ENCODE measurements at places on chromosomes 12 and 14. TPM values are rescaled to one million over a fixed set of nuclear protein-coding genes. Genes with fewer than 3 reads are reported as not detected.

GRCh38 chr14:65972891-65973290 is 513.3 kb upstream of the CCDC196 start:
- no peak overlapping the region for H3K27ac ChIP-seq
- H3K4me3 ChIP-seq: no peak overlapping the region
- no peaks in the 10 kb centered on the region for H3K4me1 ChIP-seq

- no peaks in the 10 kb centered on the region for H3K36me3 ChIP-seq
- no peaks in the 10 kb centered on the region for H3K4me1 ChIP-seq
- H3K27ac ChIP-seq: no peak overlapping the region
- no peak overlapping the region for H3K4me3 ChIP-seq
- H3K27me3 ChIP-seq: no peaks in the 10 kb centered on the region
- no peak for DNase-seq
Measured at GRCh38 chr12:76901628-76902380, 23.0 kb upstream of the CSRP2 start.

- no peaks in the 10 kb centered on the region for H3K36me3 ChIP-seq
- H3K27ac ChIP-seq: no peak overlapping the region
- H3K4me1 ChIP-seq: no peaks in the 10 kb centered on the region
- H3K27me3 ChIP-seq: peaks cover 2% of the 10 kb centered on the region
- H3K4me3 ChIP-seq: no peak overlapping the region
Measured at GRCh38 chr12:46959502-46959901, 119.9 kb upstream of the PCED1B start.

DNA sequence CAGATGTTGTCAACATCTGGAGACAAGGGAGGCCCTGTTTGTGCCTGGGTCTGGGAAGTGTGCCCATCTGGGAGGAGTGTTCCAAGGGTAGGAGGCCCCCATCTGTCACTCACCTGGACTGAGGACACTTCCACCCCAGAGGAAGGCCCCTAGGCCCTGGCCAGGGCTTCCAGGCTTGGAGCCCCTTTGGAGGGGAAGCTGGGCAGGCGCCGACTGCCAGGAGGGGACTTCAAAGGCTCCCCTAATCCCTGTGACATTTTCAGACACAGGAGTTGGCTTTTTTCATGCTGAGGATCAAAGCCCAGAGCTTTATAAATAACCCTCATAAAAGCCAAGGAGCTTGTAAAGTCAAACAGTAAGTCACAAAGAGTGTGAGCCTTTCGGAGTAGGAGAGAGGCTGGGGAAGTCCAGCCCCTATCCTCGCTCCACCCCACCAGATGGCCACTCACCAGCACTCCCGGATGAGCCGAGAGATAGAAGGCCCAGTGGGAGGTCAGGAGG is 17.6 kb upstream of the FAM222A start:
- H3K27me3 ChIP-seq: no peaks in the 10 kb centered on the region
- DNase-seq: peak; percentile 83
- H3K4me3 ChIP-seq: no peak overlapping the region
- H3K36me3 ChIP-seq: no peaks in the 10 kb centered on the region
- peaks cover 7% of the 10 kb centered on the region for H3K4me1 ChIP-seq

DNA sequence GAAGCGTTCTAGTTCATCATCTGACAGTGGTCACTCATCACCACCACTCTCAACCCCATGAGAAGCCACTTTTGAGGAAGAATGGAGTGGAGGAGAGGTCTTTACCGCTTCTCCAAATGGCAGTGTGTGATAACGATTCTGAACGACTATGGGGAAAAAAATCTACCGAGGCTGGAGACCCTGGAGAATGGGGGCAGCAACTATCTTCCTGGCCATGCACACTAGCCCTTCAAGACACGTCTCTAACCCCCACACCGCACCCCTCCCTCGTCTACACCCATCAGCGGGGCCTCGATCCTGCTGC is 365 bp downstream of the ING4 start:
- peak overlapping the region; percentile 42 for H3K27ac ChIP-seq
- no peaks in the 10 kb centered on the region for H3K27me3 ChIP-seq
- peaks cover 27% of the 10 kb centered on the region for H3K36me3 ChIP-seq
- DNase-seq: no peak

DNA sequence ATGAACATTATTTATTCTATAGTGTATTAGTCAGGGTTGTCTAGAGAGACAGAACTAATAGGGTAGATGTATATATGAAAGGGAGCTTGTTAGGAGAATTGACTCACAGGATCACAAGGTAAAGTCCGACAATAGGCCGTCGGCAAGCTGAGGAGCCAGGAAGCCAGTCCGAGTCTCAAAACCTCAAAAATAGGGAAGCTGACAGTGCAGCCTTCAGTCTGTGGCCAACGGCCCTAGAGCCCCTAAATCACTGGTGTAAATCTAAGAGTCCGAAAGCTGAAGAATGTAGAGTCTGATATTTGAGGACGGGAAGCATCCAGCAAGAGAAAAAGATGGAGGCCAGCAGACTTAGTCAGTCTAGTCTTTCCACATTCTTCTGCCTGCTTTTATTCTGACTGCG is 912.2 kb downstream of the FLRT2 start:
- no peak for DNase-seq
- no peaks in the 10 kb centered on the region for H3K27me3 ChIP-seq
- no peak overlapping the region for H3K4me3 ChIP-seq
- no peak overlapping the region for H3K27ac ChIP-seq

- no peaks in the 10 kb centered on the region for H3K36me3 ChIP-seq
- H3K27ac ChIP-seq: no peak overlapping the region
- no peaks in the 10 kb centered on the region for H3K27me3 ChIP-seq
- H3K4me3 ChIP-seq: no peak overlapping the region
- DNase-seq: no peak
- no peaks in the 10 kb centered on the region for H3K4me1 ChIP-seq
Measured at GRCh38 chr12:108750526-108750925, 19.2 kb upstream of the CORO1C start.

GRCh38 chr14:50647282-50647681 is 20.8 kb downstream of the SAV1 start:
- no peak overlapping the region for H3K27ac ChIP-seq
- no peaks in the 10 kb centered on the region for H3K4me1 ChIP-seq
- H3K4me3 ChIP-seq: no peak overlapping the region

GRCh38 chr14:74936731-74937130 is 13.7 kb upstream of the RPS6KL1 start:
- DNase-seq: no peak
- no peaks in the 10 kb centered on the region for H3K4me1 ChIP-seq
- H3K27ac ChIP-seq: no peak overlapping the region
- no peaks in the 10 kb centered on the region for H3K36me3 ChIP-seq
- no peak overlapping the region for H3K4me3 ChIP-seq
- no peaks in the 10 kb centered on the region for H3K27me3 ChIP-seq

DNA sequence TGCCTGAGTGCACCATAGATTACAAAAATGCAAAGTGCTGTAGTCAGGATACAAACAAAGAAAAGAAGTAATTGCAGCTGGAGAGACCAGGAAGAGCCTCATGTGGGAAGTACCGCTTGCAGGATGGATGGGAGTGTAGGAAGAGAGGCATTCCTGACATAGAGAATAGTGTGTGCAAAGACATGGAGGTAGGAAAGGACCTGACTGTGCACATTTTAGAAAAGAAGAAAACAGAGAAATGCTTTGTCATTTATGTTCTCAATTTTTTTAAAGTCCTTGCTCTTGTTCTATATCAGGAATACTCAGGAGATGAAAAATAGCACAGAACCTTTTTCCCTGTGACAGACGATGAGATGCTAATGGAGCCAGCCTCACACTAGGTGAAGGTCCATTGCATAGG is 358.7 kb upstream of the TMPO start:
- H3K27ac ChIP-seq: no peak overlapping the region
- DNase-seq: no peak
- H3K27me3 ChIP-seq: no peaks in the 10 kb centered on the region
- H3K36me3 ChIP-seq: no peaks in the 10 kb centered on the region
- no peak overlapping the region for H3K4me3 ChIP-seq

DNA sequence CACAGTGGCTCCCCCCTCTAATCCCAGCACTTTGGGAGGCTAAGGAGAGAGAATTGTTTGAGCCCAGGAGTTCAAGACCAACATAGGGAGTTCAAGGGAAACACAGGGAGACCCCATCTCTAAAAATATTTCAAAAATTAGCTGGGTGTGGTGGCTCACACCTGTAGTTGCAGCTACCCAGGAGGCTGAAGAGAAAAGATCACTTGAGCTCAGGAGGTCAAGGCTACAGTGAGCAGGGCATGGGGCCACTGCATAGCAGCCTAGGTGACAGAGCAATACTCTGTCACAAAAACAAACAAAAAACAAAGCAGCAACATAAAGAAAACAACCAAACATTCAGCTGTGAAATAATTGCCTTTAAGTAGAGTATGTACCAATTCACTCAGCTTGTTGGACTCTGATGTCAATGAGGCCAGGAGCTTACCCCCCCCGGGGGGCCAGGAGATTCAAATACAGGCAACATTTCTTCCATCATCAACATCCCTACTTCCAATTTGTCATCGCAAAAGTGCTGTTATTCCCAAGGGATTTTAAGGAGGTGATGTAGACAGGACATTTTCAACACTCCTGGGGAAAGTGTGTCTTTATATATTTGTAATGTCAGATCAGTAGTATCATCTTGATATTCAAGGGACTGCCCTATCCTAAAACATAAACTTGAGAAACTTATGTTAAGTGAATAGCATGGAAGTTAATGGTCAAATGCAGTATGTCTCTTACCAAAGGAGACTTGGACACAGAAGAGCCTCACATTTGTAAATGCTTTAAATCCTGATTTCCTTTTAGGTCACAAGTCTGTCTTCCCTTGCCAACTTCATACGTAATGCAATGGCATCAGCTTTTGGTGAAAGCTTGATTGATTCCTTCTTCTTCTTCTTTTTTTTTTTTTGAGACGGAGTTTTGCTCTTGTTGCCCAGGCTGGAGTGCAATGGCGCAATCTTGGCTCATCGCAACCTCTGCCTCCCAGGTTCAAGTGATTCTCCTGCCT is 40.6 kb upstream of the AEBP2 start:
- no peaks in the 10 kb centered on the region for H3K36me3 ChIP-seq
- no peak for DNase-seq
- no peaks in the 10 kb centered on the region for H3K27me3 ChIP-seq
- no peak overlapping the region for H3K4me3 ChIP-seq
- no peaks in the 10 kb centered on the region for H3K4me1 ChIP-seq

GRCh38 chr14:105397350-105397931 is 897 bp upstream of the TEX22 start:
- H3K36me3 ChIP-seq: peaks cover 27% of the 10 kb centered on the region
- H3K4me3 ChIP-seq: peak overlapping the region; percentile 64
- H3K27ac ChIP-seq: no peak overlapping the region
- H3K4me1 ChIP-seq: peaks cover 10% of the 10 kb centered on the region
- no peak for DNase-seq

DNA sequence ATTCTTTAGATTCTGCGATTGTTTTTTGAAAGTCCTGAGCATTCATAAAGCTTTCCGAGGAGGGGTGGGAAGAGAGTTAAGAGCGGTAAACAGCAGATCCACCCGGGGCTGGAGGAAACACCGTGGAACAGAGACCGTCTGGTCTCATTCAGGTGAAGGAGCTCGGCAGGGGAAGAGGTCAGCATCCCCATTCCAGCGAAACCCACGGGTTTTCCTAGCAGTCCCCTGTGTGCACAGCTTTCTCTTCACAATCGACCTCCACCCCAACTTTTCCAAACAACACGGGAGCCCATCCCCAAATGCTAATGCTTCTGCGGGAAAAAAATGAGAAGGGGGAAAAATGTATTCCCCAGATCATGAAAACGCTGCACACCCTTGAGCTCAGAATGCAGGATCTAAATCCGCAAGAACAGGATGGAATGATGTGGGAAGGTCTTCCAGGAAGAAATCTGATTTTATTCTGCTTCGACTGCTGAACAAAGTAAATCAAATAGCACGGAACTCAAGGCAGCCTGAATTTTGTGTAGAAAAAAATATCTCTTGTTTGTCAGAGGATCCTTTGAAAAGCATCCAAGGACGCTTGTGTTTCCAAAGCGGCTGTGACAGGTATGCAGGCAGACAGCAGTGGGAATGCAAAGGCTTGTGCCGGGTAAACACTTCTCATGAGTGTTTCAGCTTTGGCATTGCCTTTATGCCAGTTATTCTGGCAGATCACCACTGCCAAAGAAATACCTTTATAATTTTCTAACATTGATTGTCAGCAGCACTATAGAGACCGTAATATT is 128.8 kb downstream of the NDUFA12 start:
- peaks cover 7% of the 10 kb centered on the region for H3K4me1 ChIP-seq
- H3K36me3 ChIP-seq: no peaks in the 10 kb centered on the region
- no peak for DNase-seq
- no peak overlapping the region for H3K27ac ChIP-seq
- peak overlapping the region; percentile 39 for H3K4me3 ChIP-seq
- peaks cover 55% of the 10 kb centered on the region for H3K27me3 ChIP-seq

- H3K36me3 ChIP-seq: no peaks in the 10 kb centered on the region
- no peaks in the 10 kb centered on the region for H3K4me1 ChIP-seq
- no peaks in the 10 kb centered on the region for H3K27me3 ChIP-seq
- no peak overlapping the region for H3K4me3 ChIP-seq
Measured at GRCh38 chr14:29089849-29090248, 323.3 kb downstream of the FOXG1 start.

DNA sequence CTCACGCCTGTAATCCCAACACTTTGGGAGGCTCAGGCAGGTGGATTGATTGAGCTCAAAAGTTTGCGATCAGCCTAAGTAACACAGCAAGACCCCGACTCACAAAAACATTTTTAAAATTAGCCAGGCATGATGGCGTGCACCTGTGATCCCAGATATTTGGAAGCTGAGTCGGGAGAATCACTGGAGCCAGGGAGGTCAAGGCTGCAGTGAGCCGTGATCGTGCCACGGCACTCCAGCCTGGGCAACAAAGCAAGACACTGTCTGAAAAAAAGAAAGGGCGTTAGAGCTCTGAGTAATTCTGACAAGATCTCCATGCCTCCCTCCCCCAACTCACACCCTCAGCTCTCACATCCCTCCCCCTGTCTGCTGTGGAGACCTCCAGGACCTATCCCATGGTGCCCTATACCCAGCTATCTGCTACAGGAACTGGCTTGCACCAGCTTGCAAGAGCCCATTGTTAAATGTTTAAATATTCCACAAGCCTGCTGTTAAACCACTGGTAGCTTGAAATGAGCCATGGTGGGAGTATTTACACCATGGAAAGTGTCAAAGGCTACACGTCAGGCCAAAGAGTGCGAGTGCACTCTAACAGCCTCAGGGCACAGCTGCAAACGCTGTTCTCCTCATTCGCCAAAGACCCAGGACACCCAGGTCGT is 35.1 kb upstream of the PPP2R5C start:
- H3K4me1 ChIP-seq: peaks cover 9% of the 10 kb centered on the region
- H3K36me3 ChIP-seq: no peaks in the 10 kb centered on the region
- no peak overlapping the region for H3K4me3 ChIP-seq
- no peaks in the 10 kb centered on the region for H3K27me3 ChIP-seq

NYNRIN gene
- 54.4 TPM for polyA plus RNA-seq

RTN1 gene
- 45.0 TPM for polyA plus RNA-seq
